MV-4-11 (cell line): ENCODE measurements at places on chromosomes 3 and 15.
A peak's percentile ranks its signal among the peaks of the same experiment; 100 is the strongest.

DNA sequence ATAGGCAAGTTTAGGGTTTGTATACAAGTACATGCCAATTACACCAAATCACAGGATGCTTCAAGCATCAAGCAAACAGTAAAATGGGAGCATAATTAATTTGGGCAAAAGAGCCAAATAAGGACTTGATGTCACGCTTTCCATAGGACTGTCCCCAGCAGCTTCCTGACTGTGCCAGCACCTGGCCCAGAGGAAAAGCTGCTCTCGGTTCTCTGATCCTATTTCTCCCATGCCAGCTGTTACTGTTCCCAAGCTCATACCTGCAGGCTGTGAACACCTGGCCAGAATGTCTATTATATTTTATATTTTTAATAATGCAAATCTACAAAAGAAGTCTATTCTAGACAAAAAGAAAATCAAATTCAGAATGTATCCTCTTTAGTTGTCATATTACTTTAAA lies 12.2 kb downstream of the ZXDC start:
- DNase-seq: no peak

DNA sequence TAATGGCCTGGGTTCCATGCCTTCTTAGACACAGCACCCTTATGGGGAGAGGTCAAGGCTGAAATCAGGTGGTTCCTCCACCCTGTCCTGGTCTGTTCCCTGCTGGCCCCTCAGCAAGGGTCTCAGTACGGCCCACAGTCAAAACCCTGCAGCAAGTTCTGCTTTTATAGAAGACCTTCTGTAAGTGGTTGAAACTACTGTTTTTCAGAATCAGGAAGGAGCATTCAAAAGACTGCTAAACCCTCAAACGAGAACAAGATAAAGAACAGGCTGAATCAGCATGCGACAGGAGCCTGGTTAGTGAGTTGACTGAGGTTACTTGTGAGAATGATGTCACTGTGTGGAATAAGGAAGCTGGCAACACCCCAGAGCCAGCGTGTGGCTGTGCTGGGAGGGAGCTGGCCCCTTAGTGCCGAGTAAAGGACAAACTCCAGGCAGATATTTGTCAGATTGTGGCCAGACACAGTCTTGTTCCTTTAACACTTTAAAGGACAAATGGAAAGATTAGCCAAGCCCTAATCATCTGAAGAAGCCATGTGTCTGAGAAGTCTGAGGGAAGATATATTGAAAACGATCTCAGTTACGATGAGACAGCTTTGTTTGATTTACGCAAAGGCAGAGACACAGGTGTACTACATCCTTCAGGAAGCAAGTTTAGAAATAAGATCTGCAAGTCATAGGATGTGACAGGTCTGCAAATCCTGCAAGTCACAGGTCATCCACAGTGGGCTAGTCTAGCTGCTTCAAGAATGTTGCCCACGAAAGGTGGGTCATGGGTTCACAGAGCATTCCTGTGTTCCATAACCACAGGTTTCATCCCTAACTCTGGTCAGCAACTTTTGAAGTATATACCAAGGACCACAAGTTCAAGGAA lies 54.0 kb downstream of the B3GNT5 start:
- DNase-seq: peak; percentile 99

GRCh38 chr3:129112308-129113052 lies 9.1 kb downstream of the RAB43 start:
- peak; percentile 79 for DNase-seq

DNA sequence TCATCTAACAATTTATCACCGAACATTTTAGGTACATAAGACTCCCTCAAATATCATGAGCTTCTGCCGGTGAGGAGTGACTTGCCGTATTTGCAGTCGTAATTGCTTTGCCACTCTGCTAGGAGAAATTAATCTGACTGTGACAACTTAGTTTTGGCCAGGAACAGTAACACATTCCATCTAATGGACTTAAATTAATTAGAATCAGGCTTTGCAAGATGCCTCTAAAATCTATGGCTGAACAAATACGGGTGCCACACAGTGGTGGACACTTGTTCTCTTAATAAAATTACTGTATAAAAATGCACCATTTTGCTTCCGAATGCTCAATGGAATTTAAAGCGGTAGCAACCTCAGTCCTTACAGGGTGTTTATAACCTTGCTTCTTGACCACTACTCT lies 27.6 kb upstream of the BDH1 start:
- DNase-seq: no peak

GRCh38 chr3:88230638-88231037 lies 80.9 kb downstream of the C3orf38 start:
- no peak for DNase-seq
